Keratinocyte (primary cell): ENCODE measurements at places on chromosomes 16 and 17.

- no peak for DNase-seq
Observed at GRCh38 chr16:75064403-75065148, 52.0 kb downstream of the LDHD start.

GRCh38 chr16:78175287-78175686, 75.8 kb downstream of the WWOX start:
- DNase-seq = no peak

DNA sequence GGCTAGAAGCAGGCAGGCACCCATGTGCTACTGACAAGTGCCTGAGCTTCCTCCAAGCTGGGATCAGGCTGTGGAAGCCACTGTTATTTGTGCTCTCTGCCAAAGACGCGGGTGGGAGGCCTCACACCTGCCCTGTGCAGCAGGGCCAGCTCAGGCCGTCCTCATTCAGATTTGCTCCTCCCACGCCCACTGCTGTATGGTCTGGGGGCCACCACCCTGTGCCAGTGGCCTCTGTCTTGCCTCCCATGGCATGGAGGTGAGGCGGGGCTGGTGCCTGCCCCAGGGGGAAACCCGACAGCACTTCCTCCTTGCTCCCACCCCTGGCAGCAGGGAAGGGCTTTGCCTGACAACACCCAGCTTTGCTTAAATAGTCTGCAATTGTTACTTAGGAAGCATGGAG, 356.5 kb upstream of the CDH8 start:
- DNase-seq = no peak

DNA sequence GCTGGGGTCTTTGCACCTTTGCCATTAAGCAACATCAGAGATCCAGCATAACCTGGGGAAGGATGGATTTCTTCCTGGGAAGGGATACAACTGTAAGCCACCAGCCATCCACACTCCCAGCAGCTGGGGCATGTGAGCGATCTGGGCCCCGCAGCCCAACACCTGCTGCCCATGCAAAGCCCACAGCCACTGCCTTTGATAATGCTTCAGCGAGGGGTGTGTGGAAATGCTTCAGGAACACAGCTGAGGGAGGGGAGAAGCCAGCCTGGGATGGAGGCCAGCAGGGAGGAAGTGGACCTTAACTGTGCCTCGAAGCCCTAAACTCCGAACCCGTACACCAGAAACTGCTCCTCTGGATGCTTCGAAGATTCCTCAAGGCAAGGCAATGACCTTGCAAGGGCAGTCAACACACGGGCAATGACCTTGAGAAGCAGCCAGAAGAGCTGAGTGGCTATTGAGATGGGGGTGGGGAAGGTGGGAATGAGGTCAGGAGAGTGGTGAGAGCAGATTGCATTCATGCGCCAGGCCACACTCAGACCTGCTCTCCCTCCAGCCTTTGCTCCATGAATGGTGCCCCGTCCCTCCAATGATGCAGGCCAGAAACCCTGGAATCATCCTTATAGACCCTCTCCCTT, 49.1 kb downstream of the KATNIP start:
- no peak for DNase-seq

DNA sequence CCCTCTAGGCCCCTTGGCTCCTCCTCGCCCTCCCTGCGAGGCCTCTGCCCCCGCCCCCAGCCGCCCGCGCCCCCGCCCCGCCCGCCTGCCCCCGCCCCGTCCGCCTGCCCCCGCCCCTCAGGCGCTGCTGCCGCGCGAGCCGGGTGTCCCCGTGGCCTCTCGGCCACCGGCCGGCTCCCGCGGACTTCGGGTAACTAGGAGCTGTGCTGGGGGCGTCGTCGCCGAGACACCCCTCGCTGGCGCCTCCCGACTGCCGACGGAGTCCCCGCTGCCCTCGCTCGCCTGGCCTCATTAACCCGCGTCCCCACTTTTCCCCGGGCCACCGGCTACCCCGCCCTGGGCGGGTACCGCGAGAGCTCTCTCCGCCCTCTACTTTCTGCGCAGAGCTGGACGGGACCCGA, at the start of gene TLCD1:
TLCD1 (minus strand) TSS at position 8 of the 401 bp plus-strand sequence. CDS start 136 bp downstream, outside the sequence.
- DNase-seq = no peak

- no peak for DNase-seq
Observed at GRCh38 chr16:88591577-88592021, 21.4 kb downstream of the ZC3H18 start.

DNA sequence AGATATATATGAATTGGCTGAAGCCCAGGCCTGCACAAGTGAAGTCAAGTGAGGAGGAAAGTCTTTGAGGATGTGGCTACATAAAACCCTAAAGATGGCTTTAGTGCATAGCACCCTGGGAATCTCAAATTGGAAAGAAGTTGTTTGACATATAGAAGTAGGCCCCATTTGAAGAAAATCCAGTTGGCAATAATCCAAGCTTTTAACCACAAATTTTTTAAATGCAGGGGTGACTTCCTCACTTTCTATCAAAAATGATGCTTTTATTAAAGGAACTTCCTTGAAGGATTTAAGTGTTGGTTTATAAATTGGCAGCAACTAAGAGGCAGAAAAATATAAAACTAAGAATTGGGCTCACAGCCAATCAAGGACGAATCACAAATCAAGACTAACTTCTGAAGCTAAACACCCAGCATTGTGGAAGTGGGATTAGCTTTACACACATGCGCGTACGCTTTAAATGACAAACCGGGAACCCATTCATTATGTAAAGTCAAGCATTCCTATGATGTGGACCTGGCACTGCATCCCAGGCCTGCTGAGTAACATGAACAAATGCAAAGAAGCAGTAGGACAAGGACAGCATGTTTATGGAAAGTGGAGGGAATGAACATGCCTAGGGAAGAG, 63.3 kb downstream of the NOG start:
- DNase-seq = no peak

DNA sequence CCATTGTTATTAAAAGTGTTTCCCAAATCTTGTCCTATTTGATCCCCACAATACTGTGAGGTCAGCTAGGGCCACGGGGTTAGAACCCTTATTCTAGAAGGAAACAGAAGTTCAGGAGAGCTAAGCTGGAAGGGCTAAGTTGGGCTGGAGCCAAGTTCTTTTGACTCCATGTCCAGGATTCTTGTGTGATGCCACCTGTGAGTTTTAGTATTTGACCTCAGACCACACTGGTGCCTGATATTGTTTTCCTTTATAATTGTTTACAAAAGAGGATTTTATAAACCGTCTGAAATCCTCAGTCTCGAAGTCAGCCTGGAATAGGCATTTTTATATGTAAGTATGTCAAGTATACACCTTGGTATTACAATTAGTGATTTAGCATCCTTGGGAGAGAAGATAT, 332.7 kb downstream of the CBLN1 start:
- no peak for DNase-seq
